ENCODE measurements at places on chromosomes 4 and X.

GRCh38 chrX:52852110-52852860, 15.6 kb downstream of the XAGE3 start:
- DNase-seq = no peak

DNA sequence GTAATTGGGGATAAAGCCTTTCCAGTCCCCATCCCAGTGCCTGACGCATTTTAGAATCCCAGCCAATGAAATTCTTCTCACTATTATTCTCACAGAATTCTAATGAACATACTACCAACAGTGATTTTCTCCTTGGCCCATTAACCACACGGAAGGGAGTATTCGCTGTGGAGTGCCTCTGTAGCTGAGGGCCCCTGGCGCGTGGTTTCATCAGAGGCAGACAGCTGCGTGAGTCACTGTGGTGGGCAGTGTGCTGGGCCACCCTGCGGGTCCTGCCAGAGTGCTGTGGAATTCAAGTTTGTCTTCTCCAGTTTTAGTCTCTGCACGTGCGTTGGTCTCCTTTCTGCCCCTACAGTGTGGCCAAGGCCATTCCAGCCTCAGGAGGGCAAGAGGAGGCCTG, 335.4 kb upstream of the FAT1 start:
- DNase-seq = no peak

GRCh38 chr4:77155631-77156452, 1.2 kb upstream of the CCNG2 start:
- DNase-seq = no peak

- no peak for DNase-seq
These were observed 21.5 kb downstream of the FAM114A1 start for GRCh38 chr4:38889143-38889542.

Measured in glutamatergic neuron (in vitro differentiated cells).